ENCODE measurements at places on chromosomes 2 and 18. TPM values are rescaled to one million over a fixed set of nuclear protein-coding genes. Genes with fewer than 3 reads are reported as not detected.

Gene SCN2A
- 0.13 TPM for total RNA-seq

Gene VAMP8
- 8.2 TPM for total RNA-seq

Gene C2orf72
- total RNA-seq = 0.08 TPM

Gene RNU2-63P
- total RNA-seq = not detected

Gene LYG1
- 0.57 TPM for total RNA-seq

Gene SELENOI
- 14.5 TPM for total RNA-seq

Gene VSNL1
- 42.7 TPM for total RNA-seq

Gene CCDC148
- 0.30 TPM for total RNA-seq

Gene WIPF1
- 20.9 TPM for total RNA-seq

Gene C1QL2
- total RNA-seq = not detected

Gene ALPP
- total RNA-seq = not detected

Gene GPR39
- not detected for total RNA-seq

Gene C18orf54
- 1.4 TPM for total RNA-seq

Gene RBBP8
- total RNA-seq = 7.2 TPM

Gene C2orf78
- not detected for total RNA-seq

Gene IL36B
- total RNA-seq = not detected

Gene AQP12B
- total RNA-seq = not detected

Gene DES
- total RNA-seq = 21,230 TPM

Gene RABL2A
- total RNA-seq = 7.9 TPM

Gene CWC22
- 13.1 TPM for total RNA-seq

Gene CYP26B1
- 7.0 TPM for total RNA-seq

Gene UPP2
- total RNA-seq = not detected

Gene ARL4C
- total RNA-seq = 1.7 TPM

Gene KCNJ13
- not detected for total RNA-seq

Gene SCG2
- total RNA-seq = 0.97 TPM

Gene STK16
- 16.3 TPM for total RNA-seq

Gene DPP10
- total RNA-seq = 0.13 TPM

Gene MALT1
- 12.8 TPM for total RNA-seq

Gene C2orf68
- 26.3 TPM for total RNA-seq

Gene TANC1
- total RNA-seq = 55.6 TPM

Gene GRHL1
- 1.1 TPM for total RNA-seq

Gene CCDC74B
- 0.81 TPM for total RNA-seq

Gene MRO
- 1.4 TPM for total RNA-seq

Gene HSPE1
- 88.3 TPM for total RNA-seq

Gene SERPINB5
- not detected for total RNA-seq

Gene SIX2
- total RNA-seq = 0.89 TPM

Gene ANKRD30BL
- total RNA-seq = not detected

Gene CLASP1
- total RNA-seq = 66.1 TPM

Gene FAM124B
- total RNA-seq = 1.9 TPM

Gene ADRA2B
- 5.5 TPM for total RNA-seq

Gene CHN1
- total RNA-seq = 23.8 TPM

Gene UGT1A4
- total RNA-seq = not detected

Gene ASB18
- total RNA-seq = 44.4 TPM

Gene GCG
- total RNA-seq = not detected

Gene SPDYA
- 0.92 TPM for total RNA-seq

Gene CNDP1
- not detected for total RNA-seq

Gene GALNT3
- 0.27 TPM for total RNA-seq

Gene ANKRD30B
- not detected for total RNA-seq
